ENCODE measurements at places on chromosomes 1 and 21.

DNA sequence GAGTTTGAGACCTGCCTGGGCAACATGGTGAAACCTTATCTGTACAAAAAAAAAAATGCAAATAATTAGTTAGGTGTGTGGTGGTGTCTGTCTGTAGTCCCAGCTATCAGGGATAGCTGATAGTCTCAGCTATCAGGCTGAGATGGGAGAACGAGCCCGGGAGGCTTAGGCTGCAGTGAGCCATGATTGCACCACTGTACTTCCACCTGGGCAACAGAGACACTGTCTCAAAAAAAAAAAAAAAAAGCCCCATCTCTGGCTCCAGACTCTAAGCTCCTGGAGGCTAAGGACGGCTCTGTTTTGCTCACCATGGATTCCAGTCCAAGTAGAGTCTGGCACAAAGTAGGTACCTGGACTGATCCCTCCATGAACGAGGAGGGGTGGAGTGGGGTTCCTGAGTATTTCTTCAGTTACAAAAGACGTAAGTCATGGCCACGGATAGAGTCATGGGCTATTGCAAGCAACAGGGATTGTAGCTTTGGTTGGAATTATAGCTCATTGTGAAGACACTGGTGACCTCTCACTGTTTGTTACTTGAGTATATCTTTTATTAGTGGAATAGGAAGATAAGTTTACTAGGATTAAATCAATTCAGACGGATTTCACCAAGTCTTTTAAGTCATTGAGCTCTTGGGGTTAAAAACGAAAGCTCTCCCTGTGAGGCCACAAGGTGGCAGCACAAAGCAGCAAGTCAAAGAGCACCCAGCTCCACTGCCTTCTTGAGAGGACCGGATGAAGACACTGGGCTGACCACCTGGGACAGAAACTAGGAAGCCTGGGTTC is 35.6 kb upstream of the TMEM61 start:
- DNase-seq = peak; percentile 86

DNA sequence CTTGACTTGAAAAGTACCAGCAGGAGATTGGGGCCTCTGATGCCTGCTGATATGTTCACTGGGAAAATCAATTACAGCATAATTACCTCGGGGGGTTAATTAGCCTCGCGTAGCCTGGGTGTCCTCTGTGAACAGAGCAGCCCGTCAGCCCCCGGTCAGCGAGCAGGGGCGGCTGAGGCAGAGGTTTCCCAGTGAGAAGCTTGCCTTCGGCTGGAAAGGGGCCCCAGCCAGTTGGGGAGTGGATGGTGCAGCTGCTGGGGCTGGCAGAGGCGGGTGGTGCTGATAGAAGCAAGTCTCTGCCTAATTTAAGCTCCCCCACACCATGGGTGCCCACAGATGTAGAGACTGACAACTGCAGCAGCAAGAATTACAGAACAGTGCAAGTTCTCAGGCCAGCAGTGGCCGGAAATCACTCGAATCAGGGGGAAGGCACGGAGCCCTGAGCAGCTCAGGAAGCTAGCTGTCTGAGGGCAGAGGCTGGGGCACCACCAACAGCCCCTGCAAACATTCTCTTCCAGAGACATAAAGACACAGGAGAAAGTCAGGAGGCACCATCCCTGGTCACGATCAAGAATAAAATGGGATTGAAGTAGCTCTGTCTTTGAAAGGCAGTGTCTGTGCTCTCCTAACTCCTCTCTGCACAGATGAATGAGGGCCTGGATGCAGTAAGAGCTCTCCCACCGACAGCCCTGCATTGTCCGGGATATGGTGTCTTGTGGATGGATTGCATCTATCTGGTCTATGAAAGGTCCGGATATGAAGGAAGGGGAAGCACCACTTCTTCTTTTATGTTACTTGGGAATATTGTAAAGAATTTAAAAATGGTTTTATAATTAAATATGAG is 166.5 kb upstream of the CD34 start:
- DNase-seq = no peak

GRCh38 chr21:39633770-39634181 is 21.0 kb downstream of the B3GALT5 start:
- peak; percentile 92 for DNase-seq

GRCh38 chr1:228927421-228927820 is 192.1 kb downstream of the RHOU start:
- no peak for DNase-seq

DNA sequence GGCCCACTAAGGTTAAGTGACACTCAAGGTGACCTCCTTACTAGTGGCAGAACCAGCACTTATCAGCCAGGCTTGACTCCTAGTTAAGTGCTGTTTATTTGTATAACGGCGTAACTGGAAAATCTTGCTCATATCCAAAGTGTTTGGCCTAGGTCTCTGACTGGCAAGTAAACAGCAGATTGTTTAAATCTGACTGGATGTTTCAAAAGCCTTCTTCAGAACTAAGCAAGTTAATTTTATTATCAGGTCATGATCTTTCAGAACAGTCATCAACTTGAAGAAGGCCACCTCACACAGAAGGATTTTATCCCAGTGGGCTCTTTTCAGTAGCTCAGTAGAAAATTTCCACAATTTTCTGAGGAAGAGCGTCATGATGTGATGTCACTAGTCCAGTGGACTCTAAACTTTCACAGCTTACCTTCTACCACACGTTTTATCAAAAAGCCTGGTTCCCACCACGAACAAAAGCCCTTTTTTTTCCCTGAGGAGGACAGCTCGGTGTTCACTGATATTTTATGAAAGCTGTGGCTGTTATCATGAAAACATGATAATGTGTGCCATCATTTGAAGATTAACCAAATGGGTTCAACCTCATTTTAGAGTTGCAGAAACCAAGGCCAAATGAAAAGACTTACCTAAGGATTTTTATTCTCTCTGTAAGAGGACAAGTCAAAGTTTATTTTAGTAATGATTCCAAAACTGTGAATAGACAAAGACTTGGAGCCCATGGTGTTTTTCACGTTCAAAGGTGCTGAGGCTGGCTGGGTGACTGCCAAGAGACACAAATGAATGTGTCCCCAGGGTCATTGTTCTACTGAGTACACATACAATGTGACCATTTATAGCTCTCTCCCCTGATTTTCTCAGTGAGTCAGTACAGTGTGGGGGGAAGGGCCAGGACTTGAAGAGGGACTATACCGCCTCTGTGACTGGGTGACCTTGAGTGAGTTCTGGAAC is 9.1 kb downstream of the SGIP1 start:
- DNase-seq = peak; percentile 82

DNA sequence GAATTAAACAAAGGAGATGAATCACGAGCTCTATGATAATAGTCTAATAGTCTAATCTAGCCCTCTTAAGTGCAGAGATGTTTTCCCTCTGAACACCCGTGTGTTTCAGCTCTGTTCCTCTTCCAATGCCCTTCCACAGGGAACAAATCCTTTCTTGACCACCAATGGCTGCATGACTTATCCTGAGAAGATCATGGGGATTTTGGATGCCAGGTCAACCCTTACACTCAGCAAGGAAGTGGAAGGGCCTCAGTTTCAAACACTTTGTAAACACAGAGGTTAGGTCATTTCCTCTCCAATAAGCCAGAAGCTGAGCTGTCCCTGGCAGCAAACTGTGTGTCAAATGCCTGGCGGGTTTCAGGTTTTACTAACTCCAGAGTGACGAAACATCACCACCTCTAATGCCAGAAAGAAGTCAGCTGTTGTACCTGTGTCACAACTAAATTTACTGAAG is 200.0 kb downstream of the GABPA start:
- DNase-seq = peak; percentile 98

DNA sequence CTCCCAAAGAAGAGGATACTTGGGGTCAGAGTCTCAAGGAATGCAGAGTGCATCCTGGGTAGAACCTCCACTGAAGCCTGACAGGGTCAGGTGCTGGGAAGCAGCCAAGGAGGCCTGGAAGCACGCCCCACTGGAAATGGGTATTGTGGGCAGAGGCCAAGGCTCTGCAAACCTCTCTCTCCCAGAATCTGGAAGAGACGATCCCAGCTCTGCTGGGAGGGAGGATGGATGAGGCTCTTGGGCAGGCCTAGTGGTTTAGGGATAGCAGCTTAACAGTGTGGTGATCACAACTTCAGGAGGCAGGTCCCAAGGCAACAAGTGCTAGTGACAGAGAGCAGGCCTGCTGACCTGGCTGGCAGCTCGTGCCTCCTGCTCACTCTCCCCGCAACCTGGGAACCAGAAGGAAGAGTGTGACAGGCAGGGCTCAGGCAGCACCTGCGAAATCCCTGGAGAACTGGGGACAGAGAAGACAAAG is 641.0 kb downstream of the PLPP3 start:
- peak; percentile 2 for DNase-seq

GRCh38 chr1:174344162-174344561 is 103.6 kb upstream of the GPR52 start:
- no peak for DNase-seq

- no peak for DNase-seq
Observed at GRCh38 chr1:165726841-165727240, 28.5 kb upstream of the ALDH9A1 start.

DNA sequence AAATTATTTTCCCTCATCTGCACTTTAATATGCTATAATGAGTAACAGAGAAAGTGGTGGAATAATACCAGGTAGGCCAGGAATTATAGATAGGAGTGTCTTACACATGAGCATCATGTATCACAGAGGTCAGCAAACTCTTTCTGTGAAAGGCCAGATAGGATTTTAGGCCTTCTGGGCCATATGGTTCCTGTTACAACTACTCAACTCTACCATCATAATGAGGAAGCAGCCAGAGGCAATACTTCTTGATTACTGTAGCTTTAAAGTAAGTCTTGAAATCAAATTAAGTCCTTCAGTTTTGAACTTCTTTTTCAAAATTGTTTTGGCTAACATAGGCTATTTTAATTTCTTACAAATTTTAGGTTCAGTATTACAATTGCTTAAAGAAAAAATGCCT is 32.1 kb upstream of the IGSF3 start:
- no peak for DNase-seq

- peak; percentile 39 for DNase-seq
Observed at GRCh38 chr1:180912211-180912800, 391 bp upstream of the KIAA1614 start.

- no peak for DNase-seq
Observed at GRCh38 chr1:3863231-3863935, 6.1 kb downstream of the DFFB start.

- DNase-seq = peak; percentile 67
Observed at GRCh38 chr1:174743654-174744561, 255.8 kb upstream of the CACYBP start.

GRCh38 chr1:201192261-201192788 is 1.7 kb downstream of the IGFN1 start:
- peak; percentile 92 for DNase-seq

GRCh38 chr1:86498281-86498680 is 29.6 kb downstream of the CLCA1 start:
- no peak for DNase-seq

- no peak for DNase-seq
Observed at GRCh38 chr1:185267301-185267700, 49.7 kb downstream of the IVNS1ABP start.

DNA sequence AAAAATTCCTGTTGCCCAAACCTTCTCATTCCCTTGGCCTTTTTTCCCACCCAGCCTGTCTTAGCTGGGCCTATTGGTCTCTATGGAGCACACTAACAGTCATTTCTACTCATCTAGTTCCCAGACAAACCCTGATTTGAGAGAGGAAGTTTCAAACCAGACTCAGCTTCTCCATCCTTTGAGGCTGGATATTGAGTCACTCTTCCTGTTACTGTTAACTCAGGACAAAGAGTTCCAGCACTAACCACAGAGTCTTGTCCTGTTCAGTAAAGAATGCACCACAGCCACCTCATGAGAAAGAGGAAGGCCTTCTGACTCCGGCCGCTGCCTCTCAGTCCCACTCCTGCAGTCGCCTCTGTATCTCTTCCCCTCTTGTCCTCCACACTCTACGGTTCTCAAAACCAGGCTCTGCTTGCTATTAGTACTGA is 137.8 kb downstream of the PTPRC start:
- peak; percentile 99 for DNase-seq

DNA sequence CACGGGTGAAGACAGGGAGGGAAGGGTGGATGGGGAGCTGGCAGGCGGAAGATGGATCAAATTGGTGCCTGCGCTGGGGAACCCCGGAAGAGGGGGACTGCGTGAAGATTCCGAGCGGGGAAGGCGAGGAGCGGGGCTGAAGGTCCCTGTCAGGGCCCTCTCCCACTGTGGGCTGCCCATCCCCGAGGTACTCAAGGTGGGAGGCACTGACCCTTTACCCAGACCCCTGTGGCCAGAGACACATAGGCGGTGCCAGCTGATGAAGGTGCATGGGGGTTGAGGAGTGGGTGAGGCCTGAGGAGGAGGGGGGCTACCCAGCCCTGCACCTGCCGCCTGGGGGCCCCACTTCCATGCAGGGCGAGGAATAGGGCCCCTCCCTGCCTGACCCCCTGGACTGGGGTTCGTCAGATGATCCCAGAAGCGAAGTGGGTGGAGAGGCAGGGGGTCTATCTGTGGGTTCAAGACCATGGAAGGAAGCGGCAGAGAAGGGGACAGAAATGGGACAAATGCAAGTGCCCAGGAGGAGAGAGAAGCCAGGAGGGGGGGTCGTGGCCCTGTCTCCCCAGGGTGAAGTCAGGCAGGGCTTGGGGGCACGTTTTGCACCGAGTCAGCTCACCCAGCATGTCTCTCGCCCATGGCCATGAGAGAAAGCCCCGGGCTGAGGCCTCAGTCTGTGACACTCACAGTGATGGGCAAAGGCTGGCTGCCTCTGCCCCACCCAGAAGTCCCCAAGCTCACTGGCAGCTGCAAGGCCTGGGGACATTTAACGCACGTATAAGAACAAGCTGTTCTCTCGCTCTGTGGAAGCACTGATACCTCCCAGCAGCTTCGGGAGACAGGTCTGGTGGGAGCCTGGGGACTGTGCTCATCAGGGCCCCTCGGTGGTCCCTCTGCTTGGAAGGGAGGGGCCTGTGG is 7.0 kb upstream of the MMEL1 start:
- no peak for DNase-seq

- no peak for DNase-seq
Observed at GRCh38 chr1:84427250-84428188, 29.2 kb downstream of the DNASE2B start.

Measured in fibroblast of mammary gland (primary cell).